Thymus (tissue), 14 donors: ENCODE measurements at places on chromosomes 13 and 19. TPM values are rescaled to one million over a fixed set of nuclear protein-coding genes. Genes with fewer than 3 reads are reported as not detected.
A peak's percentile ranks its signal among the peaks of the same experiment; 100 is the strongest.

DNA sequence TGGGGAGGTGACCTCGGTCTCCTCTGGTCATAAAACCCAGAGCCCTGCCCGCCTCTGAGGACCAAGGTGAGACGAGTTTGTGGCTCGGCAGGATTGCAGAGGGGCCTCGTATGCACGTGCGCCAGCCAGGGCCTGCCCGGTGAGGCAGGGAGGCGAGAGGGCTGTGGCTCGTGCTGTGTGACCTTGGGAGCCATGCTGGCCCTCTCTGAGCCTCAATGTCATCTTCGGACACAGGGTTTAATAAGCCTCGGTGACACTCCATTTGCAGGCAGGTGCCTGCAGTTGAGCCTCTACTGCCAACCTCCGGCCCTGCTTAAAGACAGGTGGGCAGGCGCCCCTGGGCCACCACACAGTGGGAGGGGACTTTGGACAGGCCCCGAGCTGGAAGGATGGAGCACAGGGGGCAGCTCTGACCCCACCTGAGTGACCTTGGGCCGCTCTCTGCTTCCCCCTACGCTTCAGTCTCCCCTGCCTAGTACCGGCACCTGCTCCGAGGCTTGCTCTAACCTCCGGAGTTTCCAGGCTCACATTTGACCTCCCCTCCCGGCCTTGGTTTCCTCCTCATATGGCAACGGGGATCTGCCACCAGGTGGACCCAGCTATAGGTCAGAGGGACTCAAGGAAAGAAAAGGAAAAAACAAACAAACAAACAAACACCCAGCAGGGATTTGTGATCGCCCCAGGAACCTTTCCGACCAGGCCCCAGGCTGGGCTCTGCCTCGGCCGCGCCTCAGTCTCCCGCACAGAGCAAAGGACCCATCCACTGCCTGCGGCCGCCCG lies 3.1 kb downstream of the ZBTB7A start:
- H3K4me1 ChIP-seq = peaks cover 44% of the 10 kb centered on the region
- no peak overlapping the region for H3K27ac ChIP-seq
- H3K27me3 ChIP-seq = peaks cover 11% of the 10 kb centered on the region
- peaks cover 36% of the 10 kb centered on the region for H3K36me3 ChIP-seq
- H3K4me3 ChIP-seq = peak overlapping the region; percentile 94

DNA sequence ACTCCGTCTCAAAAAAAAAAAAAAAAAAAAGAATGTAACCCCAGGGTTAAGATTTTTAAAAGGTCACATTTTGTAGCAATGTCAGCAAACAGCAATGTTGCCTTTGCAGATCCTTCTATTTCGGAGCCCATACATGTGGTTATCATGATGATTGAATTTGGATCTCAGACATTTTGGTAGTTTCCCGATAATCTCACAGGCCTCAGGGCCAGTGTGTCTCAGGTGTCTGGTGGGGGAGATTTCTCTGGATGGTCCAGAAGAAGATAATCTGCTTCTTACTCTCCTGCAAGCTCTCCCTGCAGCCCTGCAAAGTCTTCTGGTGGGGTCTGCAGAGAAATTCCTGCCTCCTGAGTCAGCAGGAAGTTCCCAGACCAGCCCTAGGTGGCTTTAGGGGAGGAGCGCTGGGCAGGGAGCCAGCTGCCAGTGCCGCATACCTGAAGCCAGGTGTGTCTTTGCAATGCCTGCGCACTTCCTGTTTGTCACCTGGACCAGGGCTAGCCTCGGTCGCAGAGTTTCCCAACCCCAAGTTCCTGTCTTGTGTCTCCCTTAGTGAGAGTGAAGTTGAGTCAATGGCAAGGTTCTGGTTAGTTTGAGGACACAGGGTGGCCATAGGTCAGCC lies 1.4 kb downstream of the SH2D3A start:
- DNase-seq = no peak
- H3K4me1 ChIP-seq = peaks cover 34% of the 10 kb centered on the region
- no peak overlapping the region for H3K4me3 ChIP-seq
- peak overlapping the region; percentile 40 for H3K27ac ChIP-seq

- no peaks in the 10 kb centered on the region for H3K4me1 ChIP-seq
- no peaks in the 10 kb centered on the region for H3K27me3 ChIP-seq
- no peaks in the 10 kb centered on the region for H3K36me3 ChIP-seq
Measured at GRCh38 chr19:6693056-6693471, 23.1 kb upstream of the TNFSF14 start.

The NCR1 gene
- 0.46 TPM for polyA plus RNA-seq

The PLVAP gene
- 57.1 TPM for polyA plus RNA-seq
